Smooth muscle cell of the coronary artery (primary cell): ENCODE measurements at places on chromosomes 12 and 14. TPM values are rescaled to one million over a fixed set of nuclear protein-coding genes. Genes with fewer than 3 reads are reported as not detected.

ENDOU gene
- total RNA-seq: 0.15 TPM in 1 of 2 replicates, not detected in the other

DMAC2L gene
- total RNA-seq: 2.3 and 4.1 TPM in 2 replicates

ERO1A gene
- total RNA-seq: 22.9 and 34.4 TPM in 2 replicates

RNASE3 gene
- total RNA-seq: not detected in 2 replicates

CAPZA3 gene
- total RNA-seq: not detected in 2 replicates

GPR65 gene
- total RNA-seq: 0.12 and 0.15 TPM in 2 replicates

AMIGO2 gene
- 0.82 and 123 TPM in 2 replicates for total RNA-seq

MUCL1 gene
- total RNA-seq: not detected in 2 replicates

TAC3 gene
- not detected in 2 replicates for total RNA-seq

PLCZ1 gene
- total RNA-seq: not detected in 2 replicates

TAS2R13 gene
- total RNA-seq: 0.70 and 1.1 TPM in 2 replicates

KRT3 gene
- not detected in 2 replicates for total RNA-seq

ACRBP gene
- total RNA-seq: 0.23 TPM in 1 of 2 replicates, not detected in the other

MMP14 gene
- 361 and 371 TPM in 2 replicates for total RNA-seq

PMCH gene
- total RNA-seq: 0.38 TPM in 1 of 2 replicates, not detected in the other

CTDSP2 gene
- 54.6 and 198 TPM in 2 replicates for total RNA-seq

LIN7A gene
- 1.5 and 2.5 TPM in 2 replicates for total RNA-seq

CACNA2D4 gene
- total RNA-seq: 0.47 TPM in 1 of 2 replicates, not detected in the other

SLC16A7 gene
- total RNA-seq: 11.7 and 46.5 TPM in 2 replicates

TMEM52B gene
- not detected in 2 replicates for total RNA-seq

ASCL1 gene
- not detected in 2 replicates for total RNA-seq

TEX52 gene
- total RNA-seq: not detected in 2 replicates

GNG2 gene
- total RNA-seq: 3.5 and 8.3 TPM in 2 replicates

SLC17A8 gene
- not detected in 2 replicates for total RNA-seq

SOCS2 gene
- 9.2 TPM in 2 replicates for total RNA-seq

TAS2R20 gene
- total RNA-seq: 1.9 and 2.3 TPM in 2 replicates

KRT86 gene
- total RNA-seq: 2.9 TPM in 1 of 2 replicates, not detected in the other

BHLHE41 gene
- total RNA-seq: 0.70 and 3.2 TPM in 2 replicates

OAS2 gene
- 4.0 and 6.7 TPM in 2 replicates for total RNA-seq

LRP1-AS gene
- total RNA-seq: not detected in 2 replicates

MGP gene
- 26.6 and 1,179 TPM in 2 replicates for total RNA-seq

KRT80 gene
- 0.75 TPM in 1 of 2 replicates, not detected in the other for total RNA-seq

TMEM30B gene
- total RNA-seq: 0.08 and 0.70 TPM in 2 replicates

PAH gene
- total RNA-seq: not detected in 2 replicates
